Activated CD4-positive, alpha-beta T cell treated with anti-CD3 and anti-CD28 coated beads, Interleukin-2, amount 50 U/mL, for 4 hours (primary cell): ENCODE measurements at places on chromosomes 7 and 10.

GRCh38 chr7:156446990-156447389, 193.6 kb upstream of the RNF32 start:
- no peak for DNase-seq

DNA sequence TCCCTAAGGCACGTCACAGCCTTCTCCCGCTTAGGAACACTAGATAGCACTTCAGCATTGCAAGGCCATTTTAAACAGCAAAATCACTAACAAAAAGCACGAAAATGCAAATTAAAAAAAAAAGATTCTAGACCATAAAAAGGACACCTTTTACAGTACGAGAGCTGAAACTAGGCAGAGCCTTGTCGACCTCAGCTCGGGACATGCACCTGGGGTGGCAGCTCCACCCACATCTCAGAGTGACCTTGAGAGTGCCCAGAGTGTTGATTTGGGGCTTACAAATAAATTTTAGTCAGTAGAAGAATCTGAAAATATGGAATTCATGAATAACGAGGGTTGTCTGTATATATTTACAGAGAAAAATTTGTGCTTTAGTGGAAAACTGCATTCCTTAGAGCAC, 1.1 kb downstream of the MRPS24 start:
- no peak for DNase-seq

DNA sequence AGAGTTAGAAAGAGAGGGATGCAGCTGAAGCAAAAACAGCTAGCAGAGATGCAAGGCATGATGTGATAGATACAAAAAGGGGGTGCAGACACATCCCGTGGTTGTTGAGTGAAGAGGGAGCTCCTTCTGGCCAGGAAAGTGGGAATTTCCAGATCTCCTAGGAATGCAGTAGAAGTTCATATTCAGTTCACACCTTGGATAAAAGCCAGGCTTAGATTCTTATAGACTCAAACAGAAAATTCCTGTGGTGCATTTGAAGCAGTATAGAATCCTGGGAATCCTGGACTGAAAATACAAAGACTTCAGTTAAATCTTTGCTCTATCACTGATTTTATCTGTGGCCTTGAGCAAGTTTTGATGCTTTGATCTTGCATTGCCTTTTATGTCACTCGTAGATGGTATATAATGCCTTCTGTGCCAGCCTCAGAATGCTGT, 33.9 kb downstream of the SGPL1 start:
- no peak for DNase-seq

DNA sequence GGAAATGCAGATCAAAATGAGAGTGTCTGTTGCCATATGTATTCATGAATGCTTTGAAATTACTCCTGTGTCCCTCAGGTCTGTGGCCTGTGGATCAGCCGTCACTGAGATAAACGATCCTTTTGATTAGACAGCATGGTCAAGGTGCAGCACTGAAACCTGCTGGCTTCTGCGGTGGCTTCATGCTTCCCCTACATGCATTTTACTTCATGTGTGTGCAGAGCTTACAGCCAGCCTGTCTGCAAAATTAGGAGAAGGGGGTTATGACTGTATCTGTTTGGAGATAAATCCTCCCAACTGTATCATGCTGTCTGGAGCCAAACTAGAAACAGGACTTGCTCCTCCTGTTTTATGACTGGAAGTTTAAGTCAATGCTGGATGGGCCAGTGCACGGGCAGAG, 71.0 kb upstream of the PLPP4 start:
- no peak for DNase-seq

- DNase-seq, result no peak
Measured at GRCh38 chr7:22361320-22361719, 4.4 kb upstream of the RAPGEF5 start.

GRCh38 chr10:69318867-69319727, 40.8 kb downstream of the HK1 start:
- DNase-seq, result peak; percentile 75

DNA sequence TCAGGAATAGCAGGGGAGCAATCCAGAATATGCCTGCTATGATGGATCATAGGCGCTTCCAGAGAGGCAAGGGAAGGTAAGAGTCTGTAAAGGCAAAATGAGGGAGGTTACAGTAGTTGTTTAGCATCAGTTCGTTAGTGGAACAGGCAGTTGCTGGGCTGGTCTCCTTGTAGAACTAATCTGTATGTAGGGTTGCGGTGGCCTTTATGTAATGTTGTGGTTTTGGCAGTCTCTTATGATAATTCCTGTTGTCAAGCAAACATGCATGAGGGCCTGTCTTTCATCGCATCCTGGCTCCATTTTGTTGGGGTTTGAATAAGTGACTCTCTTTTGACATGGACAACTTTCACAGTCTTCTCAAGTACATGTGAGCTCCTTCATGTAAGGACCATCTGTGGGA, 427.8 kb upstream of the LRGUK start:
- no peak for DNase-seq

DNA sequence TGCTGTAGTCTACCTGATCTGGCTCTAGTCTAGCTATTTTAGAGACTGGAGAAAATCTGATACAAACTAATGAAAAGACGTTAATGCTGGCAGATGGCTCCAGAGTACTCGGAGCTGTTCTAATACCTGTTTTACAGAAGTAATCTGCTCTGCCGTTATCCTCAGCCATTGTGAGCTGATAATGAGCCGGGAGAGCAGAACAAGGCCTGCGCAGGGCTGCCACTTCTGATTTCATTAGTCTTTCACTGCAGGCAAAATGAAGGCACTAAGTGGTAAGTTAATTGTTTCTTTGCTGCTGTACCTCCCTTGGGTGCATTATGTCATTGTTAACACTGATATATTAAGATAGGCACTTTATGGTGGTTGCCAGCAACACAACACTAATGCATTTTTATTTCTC, 456.4 kb upstream of the PFKP start:
- no peak for DNase-seq

DNA sequence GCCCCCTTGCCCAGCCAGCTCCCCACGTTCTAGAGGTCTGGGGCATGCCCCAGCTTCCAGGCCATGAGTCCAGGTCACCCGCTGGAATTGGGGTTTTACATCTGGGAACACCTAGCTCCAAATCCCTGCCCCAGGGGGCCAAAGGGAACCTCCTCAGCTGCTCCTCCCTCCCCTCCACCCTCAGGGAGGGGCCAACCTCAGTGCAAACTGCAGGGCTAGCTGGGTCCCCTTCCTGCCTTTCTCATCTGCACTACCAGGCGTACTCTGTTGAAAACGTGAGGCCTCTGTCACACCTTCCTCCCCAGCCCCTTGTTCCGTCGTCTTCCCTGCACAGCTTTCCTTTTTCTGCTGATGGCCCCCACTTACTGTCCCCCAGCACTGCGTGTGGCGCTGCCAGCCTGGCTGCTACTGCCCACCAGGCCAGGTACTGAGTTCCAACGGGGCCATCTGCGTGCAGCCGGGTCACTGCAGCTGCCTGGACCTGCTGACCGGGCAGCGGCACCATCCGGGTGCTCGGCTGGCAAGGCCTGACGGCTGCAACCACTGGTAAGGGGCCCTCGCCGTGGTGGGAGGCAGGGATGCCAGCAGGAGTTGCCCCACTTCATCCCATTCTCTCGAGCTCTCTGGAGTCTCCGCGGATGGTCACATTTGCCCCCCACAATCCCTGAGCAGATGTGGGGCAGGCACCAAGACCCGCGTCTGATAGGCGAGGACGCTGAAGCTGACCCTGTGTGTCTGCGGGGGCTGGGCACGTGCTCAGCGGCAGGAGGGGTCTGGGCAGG, 24.7 kb upstream of the ZNF862 start:
- DNase-seq, result no peak

DNA sequence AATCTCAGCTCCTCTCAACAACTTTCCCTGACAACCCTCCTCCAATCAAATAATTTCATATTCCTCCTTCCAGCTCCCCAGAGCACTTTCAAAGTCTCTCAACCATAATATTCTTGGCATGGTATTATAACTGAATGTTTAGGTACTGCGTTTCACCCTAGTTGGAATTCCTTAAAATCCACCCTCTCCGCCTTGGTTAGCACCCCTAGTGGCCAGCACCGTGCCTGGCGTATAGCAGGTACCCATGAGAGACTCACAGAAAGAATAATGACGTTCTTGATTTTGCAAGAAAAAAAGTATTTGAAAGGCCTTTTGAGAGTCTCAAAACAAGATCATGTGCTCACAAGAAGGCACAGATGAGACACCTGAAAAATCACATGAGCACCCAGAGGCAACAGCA, 50.9 kb downstream of the GLI3 start:
- DNase-seq, result no peak

DNA sequence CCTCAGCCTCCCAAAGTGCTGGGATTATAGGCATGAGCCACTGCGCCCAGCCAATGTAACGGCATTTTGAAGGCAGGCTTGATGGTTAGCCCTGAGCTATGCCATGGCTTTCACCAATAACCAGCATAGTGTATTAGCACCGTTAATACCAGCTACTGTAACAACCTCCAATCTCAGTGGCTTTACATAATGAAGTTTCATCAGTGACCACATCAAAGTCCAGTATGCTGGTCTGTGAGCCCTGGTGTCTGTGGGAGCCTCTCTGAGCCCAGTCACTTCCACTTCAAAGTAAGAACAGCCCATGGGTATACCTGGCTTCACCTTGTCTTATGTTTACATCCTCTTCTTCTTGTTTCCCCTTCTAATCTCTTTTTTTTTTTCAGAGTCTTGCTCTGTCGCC, 11.6 kb upstream of the ZDHHC4 start:
- no peak for DNase-seq

DNA sequence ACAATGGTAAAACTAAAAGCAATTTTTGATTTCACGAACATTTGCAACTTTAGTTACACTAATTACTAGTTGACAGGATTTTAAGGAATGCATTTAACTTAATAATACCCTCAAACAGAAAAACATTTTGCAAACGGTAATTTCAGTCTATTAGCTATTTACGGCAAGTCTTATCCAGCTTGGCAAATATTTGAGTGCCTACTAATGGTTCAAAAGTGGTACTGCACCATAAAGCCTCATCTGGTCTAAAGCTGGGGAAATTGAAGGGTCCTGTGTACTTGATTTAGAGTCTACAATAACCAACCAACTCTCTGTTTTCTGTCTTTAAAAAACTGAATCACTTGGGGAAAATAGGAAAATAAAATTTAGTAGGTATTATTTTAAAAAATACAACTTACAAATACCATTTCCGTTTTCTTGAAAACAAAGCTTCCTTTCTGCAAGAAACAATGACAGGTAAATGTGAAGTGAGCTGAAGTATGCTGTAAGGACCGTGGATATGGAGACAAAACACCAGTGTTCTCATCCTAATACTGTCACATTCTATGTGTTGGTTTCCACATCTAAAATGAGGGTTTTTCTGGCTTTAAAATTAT, 142.3 kb downstream of the VPS50 start:
- DNase-seq, result no peak

- DNase-seq, result no peak
Measured at GRCh38 chr7:135757719-135758411, 9.3 kb upstream of the FAM180A start.

DNA sequence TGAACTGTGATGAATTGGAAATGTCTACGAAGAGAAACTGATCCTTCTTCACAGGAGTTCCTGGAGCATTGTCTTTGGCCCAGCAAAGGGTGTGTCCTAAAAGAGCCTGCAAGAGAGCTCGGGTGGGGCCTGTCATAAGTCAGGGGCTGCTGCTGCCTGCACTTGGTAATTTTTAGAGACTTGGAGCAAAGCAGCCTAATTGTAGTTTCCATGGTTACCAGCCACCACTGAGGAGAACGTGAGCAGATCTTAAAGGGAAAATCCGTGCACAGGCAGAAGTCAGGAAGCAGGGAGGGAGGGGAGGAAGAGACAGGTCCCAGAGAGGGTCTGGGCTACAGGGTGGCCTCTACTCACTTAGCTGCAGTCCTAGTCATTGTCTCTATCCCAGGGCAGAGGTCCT, 463.6 kb downstream of the PLXNA4 start:
- no peak for DNase-seq

DNA sequence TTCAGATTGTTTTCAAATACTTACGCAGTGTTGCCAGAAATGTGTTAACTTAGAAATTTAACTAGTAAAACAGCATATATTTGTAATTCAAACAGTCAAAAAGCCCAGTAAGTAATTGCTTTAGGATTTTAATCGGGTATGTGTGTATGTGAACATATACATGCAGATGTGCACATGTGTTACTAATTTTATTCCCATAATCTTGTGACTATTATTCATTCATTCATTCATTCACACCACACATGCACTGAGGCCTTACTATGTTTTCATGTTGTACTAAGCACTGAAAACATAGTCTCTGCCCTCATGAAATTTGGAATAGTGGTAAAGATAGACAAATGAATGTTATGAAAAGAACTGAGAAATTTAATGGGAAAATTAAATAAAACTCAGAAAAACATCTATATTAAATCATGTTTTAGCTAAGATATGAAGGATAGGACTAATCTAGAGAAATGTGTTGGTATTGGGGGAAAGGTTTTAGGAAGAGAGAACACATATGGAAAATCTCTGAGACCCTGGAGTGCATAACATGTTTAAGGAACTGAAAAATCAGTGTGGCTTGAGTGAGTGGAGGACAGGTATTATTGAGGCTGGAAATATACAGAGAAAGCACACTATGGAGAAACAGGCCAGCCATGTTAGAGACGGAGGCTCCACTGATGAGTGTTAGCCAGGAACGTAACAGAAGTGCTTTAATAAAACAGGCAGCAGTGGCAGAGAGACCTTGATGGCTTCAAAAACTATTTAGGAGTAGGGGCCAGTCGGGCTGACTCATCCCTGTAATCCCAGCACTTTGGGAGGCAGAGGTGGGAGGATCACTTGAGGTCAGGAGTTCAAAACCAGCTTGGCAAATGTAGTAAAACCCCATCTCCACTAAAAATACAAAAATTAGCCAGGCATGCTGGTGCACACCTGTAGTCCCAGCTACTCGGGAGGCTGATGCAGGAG, 80.3 kb downstream of the HDAC9 start:
- no peak for DNase-seq

- no peak for DNase-seq
Measured at GRCh38 chr10:26706206-26706605, 8.7 kb downstream of the PDSS1 start.

GRCh38 chr7:109611656-109612055, 1042.0 kb downstream of the DNAJB9 start:
- DNase-seq, result no peak

DNA sequence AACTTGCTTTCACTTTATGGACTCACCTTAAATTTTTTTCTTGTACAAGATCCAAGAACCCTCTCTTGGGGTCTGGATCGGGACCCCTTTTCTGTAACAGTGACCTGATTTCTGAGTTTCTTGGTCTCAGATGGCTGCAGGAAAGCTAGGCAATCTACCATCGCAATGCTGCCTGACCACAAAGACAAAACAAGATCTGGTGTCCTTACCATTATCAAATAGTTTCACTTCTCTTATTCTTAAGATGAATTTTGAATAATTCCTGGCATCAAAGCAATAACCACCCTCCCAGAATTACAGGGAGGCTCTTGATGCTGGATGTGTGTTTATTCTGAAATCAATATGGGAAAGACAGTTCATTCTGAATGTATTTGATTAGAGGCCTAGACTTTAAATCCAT, 77.4 kb upstream of the FRMD4A start:
- no peak for DNase-seq

DNA sequence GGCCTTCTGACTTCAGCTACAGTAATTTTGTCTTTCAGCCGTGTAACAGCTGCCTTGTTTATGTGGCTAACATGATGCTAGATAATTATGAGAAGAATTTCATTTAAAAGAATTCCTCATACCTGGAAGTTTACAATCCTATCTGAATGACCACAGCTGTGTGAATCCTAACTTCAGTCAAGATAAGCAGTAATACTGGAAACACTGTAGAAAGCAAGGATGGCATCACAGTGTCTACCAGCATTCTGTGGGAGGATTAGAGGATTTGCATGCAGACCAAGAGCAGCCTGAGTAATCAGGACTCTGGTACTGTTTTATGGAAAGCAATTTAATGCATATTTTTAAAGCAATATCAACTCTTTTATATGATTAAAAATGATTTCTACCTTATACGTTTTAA, 282.4 kb downstream of the EXOC4 start:
- no peak for DNase-seq

GRCh38 chr10:95513941-95514392, 47.2 kb downstream of the SORBS1 start:
- DNase-seq, result no peak
